ENCODE measurements at places on chromosomes 5 and 9.

DNA sequence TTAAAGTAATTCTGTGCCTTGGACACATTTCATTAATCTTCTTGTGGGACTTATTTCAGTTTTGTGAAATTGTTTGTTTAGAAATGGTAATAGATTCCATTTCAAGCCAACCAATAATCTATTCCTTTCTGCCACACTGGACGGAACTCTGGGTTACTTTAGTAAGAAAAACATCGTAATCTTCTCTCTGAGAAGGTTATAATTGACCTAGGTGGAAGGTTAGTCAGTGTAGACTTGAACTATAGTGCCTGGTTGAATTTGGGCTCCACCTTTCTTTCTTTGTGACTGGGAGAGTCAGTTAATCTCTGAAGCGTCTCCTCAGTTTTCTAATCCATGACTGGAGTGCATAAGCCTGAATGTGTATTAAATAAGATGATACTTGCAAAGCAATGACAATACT lies 89.7 kb upstream of the PRLR start:
- no peak for DNase-seq

- no peak for DNase-seq
These were observed 385.3 kb upstream of the WWC1 start for GRCh38 chr5:167905919-167906853.

GRCh38 chr5:133222040-133222439 lies 170.2 kb downstream of the HSPA4 start:
- DNase-seq = no peak

DNA sequence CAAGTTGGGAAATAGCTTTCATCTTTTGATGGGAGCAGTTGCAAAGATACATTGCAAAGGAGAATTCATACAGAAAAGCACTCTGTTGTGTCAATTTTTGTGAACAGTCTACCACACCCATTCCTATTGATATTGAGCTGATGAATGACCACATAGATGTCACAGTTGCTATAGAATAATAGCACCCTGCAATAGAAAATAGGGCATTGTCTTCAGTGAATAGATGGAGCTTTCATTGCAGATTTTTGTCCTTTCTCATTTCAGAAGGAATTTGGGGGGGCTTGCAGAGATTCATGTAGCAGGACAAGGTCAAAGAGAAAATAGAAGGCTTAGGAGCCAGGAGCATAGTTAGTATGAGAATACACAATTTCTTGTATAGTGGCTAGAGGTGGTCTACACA lies 237.9 kb downstream of the TMEM38B start:
- DNase-seq = no peak

- no peak for DNase-seq
These were observed 665.1 kb downstream of the CDH18 start for GRCh38 chr5:19322716-19323485.

DNA sequence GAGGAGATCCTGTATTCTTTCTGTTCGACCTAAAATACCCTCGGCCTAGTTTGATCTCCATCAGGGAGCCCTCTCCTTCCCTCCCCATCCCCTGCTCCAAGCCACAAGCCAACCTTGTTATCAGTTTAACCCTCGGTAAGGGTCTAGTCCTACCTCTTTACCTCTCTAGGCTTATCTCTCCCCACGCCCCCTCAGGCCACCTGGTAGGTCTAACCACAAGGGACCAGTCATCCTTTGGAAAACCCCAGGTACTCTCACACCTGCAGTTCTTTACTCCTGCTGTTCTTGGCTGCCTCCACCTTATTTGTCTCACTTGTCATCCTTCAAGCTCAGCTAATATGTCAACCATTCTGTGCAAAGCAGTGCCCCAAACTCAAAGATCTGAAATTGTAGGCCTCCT lies 78.7 kb downstream of the RAD23B start:
- no peak for DNase-seq

DNA sequence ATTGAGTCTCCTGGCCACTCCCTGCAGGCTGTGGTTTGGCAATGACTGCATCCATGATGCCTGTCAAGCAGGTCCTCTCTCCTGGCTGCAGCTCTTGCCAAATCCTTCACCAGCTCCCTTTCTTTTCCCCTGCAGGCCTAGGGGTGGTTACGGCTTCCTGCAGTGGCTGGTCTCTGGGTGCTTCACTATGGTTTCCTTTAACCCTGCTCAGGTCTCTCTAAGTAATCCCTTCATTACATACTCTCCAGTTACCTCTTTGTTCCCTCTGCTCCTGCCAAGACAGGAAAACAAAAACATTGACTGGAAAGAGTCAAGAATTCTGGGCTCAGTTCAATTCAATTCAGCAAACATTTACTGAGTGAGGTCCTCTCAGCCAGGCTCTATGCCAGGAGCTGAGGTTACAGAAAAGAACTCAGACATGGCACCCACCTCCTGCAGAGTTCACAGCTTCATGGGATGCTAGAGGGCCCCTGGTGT lies 19.8 kb upstream of the PTPN3 start:
- no peak for DNase-seq

- no peak for DNase-seq
These were observed 36.3 kb downstream of the TRIO start for GRCh38 chr5:14179446-14179845.

- DNase-seq = no peak
These were observed 302.6 kb downstream of the KIF4B start for GRCh38 chr5:155316070-155316714.

- DNase-seq = no peak
These were observed 44.3 kb downstream of the NUP214 start for GRCh38 chr9:131169563-131170240.

- no peak for DNase-seq
These were observed 84.4 kb downstream of the ADRB2 start for GRCh38 chr5:148910686-148911361.

DNA sequence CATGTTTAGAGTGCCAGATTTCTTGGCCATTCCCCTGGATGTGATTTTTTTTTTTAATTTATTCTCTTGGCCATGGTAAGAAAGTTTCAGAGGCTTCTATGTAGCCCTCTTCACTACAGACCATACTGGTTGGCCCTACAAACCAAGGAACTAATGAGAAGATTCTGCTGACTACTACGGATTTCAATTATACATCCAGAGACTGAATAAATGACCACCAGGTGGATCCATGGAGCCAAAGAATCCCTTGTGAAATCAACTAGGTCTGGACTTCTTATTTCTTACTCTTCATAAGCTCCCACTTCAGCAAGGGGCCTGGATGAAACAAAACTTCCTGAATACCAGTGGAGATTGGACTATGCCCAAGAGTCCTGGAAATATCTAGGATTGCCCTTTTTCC lies 27.6 kb downstream of the ZNF622 start:
- DNase-seq = no peak
